ENCODE measurements at places on chromosomes 12 and 14.

DNA sequence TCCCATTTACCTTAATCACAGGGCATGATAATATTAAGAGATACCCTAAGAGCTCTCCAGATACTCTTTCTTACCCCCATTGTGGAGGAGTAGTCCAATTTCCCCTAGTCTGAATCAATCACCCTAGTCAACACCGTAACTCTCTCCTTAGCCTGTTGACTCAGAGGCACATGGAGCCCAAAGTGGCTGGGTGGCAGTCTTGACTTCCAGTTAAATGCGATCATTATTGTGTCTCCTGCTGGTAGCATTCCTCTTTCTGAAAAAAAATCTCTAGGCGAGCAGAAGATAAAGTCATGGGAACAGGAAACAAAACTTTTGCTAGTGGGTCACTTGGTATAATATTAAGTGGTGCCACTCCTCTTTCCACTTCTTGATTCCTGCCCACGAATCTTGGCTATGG is 46.4 kb downstream of the EMP1 start:
- DNase-seq, result no peak

- no peak for DNase-seq
Measured at GRCh38 chr14:64518229-64518628, 13.7 kb downstream of the ZBTB1 start.

DNA sequence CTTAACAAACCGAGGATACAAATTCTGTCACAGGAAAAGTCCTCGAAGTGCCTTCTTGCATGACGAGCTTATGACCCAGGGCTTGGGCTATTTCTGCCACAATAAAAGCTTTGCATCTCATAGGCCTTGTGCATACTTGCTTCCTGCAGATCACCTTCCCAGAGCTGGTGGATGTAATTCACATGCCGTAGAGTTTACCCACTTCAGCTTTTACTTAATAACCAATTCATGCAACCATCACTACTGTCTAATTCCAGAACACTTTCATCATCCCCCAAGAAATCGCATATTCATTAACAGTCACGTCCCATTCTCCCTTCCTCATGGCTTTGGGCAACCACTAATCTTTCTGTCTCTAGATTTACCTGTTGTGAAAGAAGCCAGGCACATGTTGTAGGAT is 9.0 kb upstream of the BDKRB1 start:
- DNase-seq, result no peak

- DNase-seq, result no peak
Measured at GRCh38 chr14:65958664-65959562, 527.3 kb upstream of the CCDC196 start.

DNA sequence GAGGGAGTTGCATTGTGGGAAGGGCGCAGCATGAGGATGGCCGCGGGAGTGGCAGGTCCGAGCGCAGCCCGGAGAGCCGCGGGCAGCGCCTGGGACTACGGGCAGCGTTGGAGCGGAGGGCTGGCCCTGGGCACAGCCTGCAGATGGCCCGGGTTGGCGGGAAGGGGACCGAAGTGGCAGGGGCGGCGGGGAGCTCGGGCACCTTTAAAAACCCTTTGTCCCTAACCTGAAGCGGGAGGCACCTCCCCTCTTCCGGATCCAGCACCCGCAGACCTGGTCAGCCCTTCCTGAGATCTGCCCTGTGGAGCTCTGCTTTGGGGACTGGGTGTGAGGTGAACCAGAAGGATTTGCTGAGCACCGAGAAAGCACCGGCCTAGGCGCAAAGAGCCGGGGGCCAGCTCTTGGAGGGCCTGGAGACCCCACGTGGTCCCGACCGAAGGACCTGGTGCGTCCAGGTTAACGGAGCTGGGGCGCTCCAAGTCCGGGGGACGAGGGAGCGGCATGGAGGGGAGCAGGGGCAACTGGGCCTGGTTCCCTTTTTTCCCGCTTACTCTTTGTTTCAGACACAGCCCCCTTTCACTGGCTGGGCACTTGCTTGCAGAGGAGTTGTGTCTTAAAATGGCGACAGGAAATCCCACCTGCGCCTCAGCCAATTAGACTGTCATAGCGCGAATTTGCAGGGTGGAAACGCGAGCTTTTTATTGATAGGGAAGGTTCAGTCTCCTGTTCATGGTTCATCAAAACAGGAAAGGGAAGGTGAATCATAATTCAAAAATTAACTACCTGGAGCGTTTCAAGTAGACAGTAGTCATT is 792 bp upstream of the SLC38A1 start:
- peak; percentile 54 for DNase-seq

GRCh38 chr12:53965281-53966084 is 7.4 kb upstream of the HOXC11 start:
- DNase-seq, result no peak

DNA sequence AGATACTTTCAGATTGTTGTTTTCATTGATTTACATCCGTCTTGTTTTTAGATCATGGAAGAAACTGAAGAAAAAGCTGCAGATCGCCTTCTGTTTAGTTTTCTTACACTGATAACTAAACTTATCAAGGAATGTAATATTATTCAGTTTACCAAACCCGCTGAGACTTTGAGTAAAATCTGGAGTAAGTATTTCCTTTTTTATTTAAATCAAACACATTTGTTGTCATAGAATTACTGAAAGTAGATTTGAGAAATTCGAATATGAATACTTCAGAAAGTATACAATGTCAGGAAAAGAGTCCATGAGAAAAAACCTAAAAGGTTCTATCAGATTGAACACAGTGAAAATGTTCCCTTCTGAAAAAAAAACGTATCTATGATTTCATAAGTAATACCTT is 32.0 kb downstream of the ARL1 start:
- no peak for DNase-seq

- DNase-seq, result no peak
Measured at GRCh38 chr12:62738105-62738504, 196.8 kb downstream of the PPM1H start.

DNA sequence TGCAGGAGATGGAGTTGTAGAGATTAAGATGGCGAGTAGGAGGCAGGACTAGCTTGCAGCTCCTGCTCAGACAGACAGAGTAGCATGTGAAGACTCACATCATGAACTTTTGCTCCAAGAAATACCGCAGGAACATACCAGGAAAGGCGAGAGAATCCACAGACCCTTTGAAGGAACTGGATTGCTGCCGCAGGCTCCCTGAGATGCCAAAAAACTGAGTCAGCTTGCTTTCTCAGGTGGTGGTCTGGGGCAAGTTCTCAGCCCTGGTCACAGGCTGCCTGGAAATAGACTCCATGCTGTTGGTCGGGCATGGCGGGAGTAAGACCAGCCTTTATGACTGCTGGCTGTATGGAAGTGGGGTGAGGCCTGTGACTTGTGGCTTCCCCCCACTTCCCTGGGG is 163.6 kb upstream of the NAV3 start:
- no peak for DNase-seq

DNA sequence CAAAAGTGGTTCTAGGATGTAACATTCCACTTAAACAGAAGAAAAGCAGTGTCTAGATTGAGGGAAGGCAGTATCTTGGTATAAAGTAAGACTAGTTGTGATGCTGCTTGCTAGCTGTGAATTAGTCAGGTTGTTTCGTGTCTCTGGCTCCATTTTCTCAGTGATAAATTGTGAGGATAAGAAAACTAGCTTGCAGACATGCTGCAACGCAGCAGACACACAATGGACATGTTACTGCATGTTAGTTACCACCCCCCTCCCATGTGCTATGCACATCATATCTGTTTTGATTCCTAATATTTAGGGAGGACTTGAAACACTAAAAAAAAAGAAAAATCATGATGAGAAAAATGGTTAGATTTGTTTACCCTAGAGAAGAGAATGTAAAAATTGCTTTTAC is 2.9 kb downstream of the CCNK start:
- no peak for DNase-seq

- DNase-seq, result no peak
Measured at GRCh38 chr14:51180577-51180976, 59.5 kb upstream of the TMX1 start.

GRCh38 chr14:99320105-99320572 is 48.1 kb upstream of the BCL11B start:
- peak; percentile 74 for DNase-seq

- no peak for DNase-seq
Measured at GRCh38 chr12:89016970-89017778, 335.1 kb downstream of the DUSP6 start.

- DNase-seq, result no peak
Measured at GRCh38 chr14:61280092-61280525, 1.0 kb downstream of the TMEM30B start.

DNA sequence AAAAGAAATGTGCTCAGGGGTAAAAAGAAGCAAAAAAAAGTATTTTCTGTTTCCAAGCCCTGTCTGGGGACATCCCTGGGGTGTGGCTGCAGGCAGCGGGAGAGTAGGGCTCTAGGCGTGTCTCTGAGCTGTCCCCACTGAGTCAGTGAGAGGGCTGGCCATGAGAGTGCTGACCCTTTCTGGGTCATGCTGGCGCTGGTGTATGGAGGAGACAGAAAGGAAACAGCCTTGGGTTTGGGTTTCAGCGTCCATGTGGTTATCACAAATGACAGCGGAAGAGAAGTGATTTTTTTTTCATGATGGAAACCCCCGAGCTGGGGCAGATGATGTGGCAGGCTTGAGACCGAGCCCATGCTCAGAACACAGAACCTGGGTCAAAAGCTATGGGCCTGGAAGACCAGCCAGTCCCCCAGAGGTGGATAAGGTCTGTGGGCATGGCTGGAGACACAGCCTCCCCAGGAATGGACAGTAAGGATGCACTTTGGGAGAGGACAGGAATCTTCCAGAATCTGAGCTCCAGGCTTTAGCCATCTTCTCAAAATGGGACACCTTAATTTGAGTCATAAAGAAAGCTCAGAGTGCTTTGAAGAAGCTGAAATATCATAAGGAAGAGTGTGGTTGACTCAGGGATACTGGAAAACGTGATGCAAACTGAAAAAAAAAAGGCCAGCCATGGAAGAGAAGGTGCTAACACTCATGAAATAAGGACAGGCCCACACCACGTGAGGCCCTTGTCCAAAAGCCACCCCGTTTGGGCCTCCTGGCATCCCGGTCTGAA is 36.2 kb downstream of the SYNE3 start:
- no peak for DNase-seq

- no peak for DNase-seq
Measured at GRCh38 chr12:119594772-119595445, 1.3 kb downstream of the TMEM233 start.

Measured in stimulated activated CD4-positive, alpha-beta T cell treated with anti-CD3 and anti-CD28 coated beads, TNF-alpha, amount 100 ng/mL, for 48 hours (primary cell).